SK-N-MC (cell line): ENCODE measurements at places on chromosomes 4 and X.
A peak's percentile ranks its signal among the peaks of the same experiment; 100 is the strongest.

GRCh38 chr4:182858711-182859110 is 58.5 kb downstream of the DCTD start:
- DNase-seq = no peak

DNA sequence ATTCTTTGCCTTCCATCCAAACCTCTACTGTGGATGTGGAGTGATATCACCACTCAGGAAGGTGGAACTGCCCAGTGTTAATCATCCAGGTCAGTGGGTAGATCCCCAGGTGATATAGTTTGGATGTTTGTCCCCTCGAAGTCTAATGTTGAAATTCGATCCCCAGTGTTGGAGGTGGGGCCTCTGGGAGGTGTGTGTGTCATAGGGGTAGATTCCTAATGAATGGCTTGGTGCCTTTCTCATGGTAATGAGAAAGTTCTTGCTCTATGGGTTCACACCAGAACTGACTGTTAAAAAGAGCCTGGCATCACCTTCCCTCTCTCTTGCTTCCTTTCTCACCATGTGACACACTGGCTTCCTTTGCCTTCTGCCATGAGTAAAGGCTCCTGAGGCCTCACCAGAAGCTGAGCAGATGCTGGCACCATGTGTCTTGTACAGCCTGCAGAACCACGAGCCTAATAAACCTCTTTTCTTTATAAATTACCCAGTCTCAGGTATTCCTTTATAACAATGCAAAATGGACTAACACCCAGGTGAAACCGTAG is 6.8 kb upstream of the SOWAHB start:
- no peak for DNase-seq

DNA sequence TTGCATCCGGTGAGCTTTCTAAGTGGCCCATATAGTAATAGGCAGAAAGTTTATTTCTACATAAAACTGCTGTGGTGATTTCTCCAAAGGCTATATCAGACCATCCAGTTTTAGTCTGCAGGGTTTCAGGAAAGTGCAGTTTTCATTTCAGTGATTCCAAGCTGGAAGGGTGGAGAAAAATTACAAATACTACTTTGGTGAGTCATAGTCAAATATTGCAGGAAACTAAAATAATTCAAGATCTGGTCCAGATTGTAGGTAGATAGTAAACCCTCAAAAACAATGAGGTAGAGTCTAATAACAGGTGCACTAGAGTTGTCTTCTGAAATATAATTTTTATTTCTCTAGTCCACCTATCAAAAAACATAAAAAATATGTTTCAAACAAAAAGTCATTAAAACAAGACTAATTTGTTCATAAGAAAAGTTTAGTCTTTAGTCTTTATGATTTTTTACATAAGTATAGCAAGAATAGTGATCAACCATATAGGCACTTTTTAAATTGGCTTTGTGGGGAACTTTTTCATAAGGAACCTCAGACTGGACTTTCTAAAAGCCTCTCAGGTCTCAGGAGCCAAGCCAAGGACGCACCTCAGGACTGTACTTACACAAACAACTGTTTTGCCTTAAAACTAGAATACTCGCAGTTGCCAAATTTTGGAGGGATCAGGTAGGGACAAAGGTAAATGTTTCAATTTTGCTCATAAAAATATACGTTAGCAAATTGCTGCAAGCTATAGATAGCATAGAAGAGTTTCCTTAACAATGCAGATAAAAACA is 101.8 kb upstream of the TLR3 start:
- DNase-seq = no peak

GRCh38 chrX:129523079-129523911 is at the start of gene SMARCA1:
Gene SMARCA1, minus strand, starts transcription at chrX:129523490. Its CDS starts 120 bp downstream, at chrX:129523370.
- no peak for DNase-seq

- no peak for DNase-seq
Observed at GRCh38 chr4:47427935-47428334, 35.6 kb downstream of the COMMD8 start.

- no peak for DNase-seq
Observed at GRCh38 chrX:84155938-84156337, 32.1 kb downstream of the RPS6KA6 start.

DNA sequence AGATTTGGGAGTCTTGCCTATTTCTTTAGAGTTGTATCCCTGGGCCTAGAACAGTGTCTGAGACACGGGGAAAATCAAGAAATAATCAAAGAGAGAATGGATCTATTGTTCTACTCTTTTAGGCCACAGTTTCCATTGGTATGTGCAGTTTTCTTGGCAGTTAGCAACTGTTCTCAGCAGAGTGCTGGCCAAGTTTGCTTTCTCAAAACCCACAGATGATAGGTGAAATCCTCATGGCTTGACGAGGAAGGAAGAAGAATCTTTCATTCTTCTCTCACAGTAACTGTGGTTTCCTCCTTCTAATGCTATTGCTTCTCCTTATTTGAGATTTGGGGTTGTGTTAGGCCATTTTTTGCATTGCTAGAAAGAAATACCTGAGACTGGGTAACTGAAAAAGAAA is 42.2 kb downstream of the AGA start:
- DNase-seq = no peak

- DNase-seq = no peak
Observed at GRCh38 chr4:132572210-132572609, 576.9 kb upstream of the PCDH10 start.

DNA sequence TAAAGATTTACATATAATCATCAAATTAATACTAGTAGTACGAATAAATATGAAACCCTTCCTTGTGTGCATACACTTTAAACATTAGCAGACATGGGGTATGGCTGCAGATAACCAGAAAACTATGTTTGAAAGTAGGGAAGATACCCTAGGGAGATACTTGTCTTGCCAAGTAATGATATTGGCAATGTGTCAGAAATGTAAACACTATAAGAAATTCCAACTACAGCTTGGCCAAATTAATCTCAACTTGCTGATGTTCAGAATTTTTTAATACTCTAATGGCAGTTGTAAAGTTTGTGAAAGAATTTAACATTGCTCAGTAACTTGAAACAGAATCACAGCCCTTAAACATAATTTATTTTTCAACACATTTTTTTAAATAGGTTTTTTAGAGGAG is 27.4 kb upstream of the HPGD start:
- DNase-seq = peak; percentile 75

GRCh38 chrX:148885203-148885602 is 384.8 kb downstream of the AFF2 start:
- DNase-seq = no peak

GRCh38 chrX:24242649-24243175 is 71.2 kb downstream of the SUPT20HL2 start:
- no peak for DNase-seq
